ENCODE measurements at places on chromosomes 12 and 14. TPM values are rescaled to one million over a fixed set of nuclear protein-coding genes. Genes with fewer than 3 reads are reported as not detected.

The SYNDIG1L gene
- total RNA-seq = 0.26 TPM

The RPL10L gene
- total RNA-seq = not detected

DNA sequence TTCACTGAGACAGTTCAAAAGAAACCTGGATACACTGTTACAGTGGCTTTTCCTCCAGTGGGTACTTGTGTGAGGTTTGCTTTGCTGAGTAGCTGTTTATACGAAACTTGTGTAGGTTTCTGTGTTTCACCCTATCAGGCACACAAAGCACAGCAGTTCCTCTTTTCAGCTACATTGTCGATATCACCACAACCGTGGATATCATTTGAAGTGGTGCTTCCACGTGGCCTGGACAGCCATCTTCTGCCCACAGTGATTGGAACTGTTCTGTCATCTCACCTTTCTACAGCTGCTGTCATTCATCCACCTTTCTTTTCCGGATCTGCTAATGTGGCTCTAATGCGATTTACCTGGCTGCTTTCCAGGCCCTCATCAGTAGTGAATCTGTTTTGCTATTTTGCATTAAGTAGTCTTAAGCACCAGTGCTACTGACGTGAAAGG is 368.8 kb downstream of the SYT1 start:
- no peak for DNase-seq
- peaks cover 12% of the 10 kb centered on the region for H3K27me3 ChIP-seq
- no peaks in the 10 kb centered on the region for H3K36me3 ChIP-seq
- no peak overlapping the region for H3K27ac ChIP-seq
- H3K4me3 ChIP-seq = no peak overlapping the region

DNA sequence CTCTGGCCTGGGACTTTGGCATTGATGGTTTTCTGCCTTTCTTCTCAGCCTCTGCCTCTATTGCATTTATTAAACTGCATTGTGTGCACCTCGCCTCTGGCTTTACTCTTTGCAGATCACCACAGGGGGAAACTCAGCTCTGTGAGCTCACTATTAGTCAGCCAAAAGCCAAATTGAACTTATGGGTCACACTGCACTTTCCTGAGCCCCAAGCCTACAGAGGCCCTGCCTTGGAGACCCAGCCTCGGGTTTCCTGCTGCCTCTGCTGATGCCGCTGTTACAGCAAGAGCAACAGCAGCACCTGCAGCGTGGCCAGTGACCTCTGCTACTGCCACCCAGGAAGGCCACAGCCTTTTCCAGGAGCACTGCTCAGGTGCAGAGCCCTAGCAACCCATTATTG is 122.5 kb downstream of the DAD1 start:
- no peak overlapping the region for H3K4me3 ChIP-seq
- peaks cover 8% of the 10 kb centered on the region for H3K4me1 ChIP-seq
- H3K27ac ChIP-seq = no peak overlapping the region
- H3K27me3 ChIP-seq = no peaks in the 10 kb centered on the region
- H3K36me3 ChIP-seq = no peaks in the 10 kb centered on the region

GRCh38 chr14:71932229-71932981 is at the start of gene RGS6:
TSS of gene RGS6 (plus strand) at chr14:71932429.
- no peak for DNase-seq
- no peak within 1 kb of the TSS for H3K27ac ChIP-seq
- peak within 1 kb of the TSS; percentile 45 for H3K4me3 ChIP-seq
- peaks cover 44% of the 10 kb centered on the region for H3K27me3 ChIP-seq
- H3K36me3 ChIP-seq = no peaks in the 10 kb centered on the region

DNA sequence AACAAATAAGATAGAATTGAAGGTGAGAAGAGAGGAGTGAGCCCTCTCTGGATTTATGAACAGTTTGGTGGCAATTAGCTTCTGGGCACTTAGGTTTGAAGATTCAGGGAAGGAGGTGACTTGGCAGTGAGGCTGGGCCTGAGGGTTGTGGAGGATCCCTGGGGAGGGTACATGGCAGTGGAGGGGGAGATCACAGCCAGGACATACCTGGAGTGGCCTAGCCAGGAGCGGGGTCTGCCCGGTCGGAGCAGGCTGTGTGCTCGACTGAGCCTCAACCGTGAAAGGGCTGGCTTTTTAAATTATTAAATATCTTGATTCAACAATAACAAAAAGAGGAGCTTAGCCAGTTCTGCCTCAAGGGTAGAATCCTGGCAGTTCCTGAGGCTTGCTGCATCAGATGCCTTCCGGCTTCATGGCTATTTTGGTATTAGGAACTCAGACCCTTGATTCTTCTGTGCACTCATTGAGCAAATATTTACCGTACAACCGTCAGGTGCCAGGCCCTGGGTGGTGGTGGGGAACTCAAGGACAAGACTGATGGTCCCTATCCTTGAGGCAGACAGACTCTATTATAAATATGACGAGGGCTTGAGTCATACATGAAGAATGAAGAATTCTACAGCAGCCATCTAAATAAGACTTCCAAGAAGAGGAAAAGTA is 73.4 kb downstream of the SPTB start:
- H3K4me3 ChIP-seq = no peak overlapping the region
- H3K4me1 ChIP-seq = peaks cover 30% of the 10 kb centered on the region
- no peaks in the 10 kb centered on the region for H3K36me3 ChIP-seq
- no peaks in the 10 kb centered on the region for H3K27me3 ChIP-seq
- DNase-seq = no peak

- H3K4me1 ChIP-seq = peaks cover 6% of the 10 kb centered on the region
- no peaks in the 10 kb centered on the region for H3K27me3 ChIP-seq
- no peak overlapping the region for H3K27ac ChIP-seq
- DNase-seq = no peak
These were observed 150.6 kb upstream of the AEBP2 start for GRCh38 chr12:19288603-19289244.

- no peak overlapping the region for H3K27ac ChIP-seq
- H3K27me3 ChIP-seq = no peaks in the 10 kb centered on the region
- H3K4me1 ChIP-seq = peaks cover 9% of the 10 kb centered on the region
- peaks cover 29% of the 10 kb centered on the region for H3K36me3 ChIP-seq
- DNase-seq = no peak
These were observed 39.0 kb downstream of the DCAF4 start for GRCh38 chr14:72965249-72965648.

The GALNT16 gene
- total RNA-seq = 3.1 TPM

GRCh38 chr14:52871606-52872005 is 79.2 kb downstream of the FERMT2 start:
- H3K4me3 ChIP-seq = no peak overlapping the region
- no peaks in the 10 kb centered on the region for H3K27me3 ChIP-seq
- H3K36me3 ChIP-seq = peaks cover 39% of the 10 kb centered on the region
- H3K27ac ChIP-seq = peak overlapping the region; percentile 89
- DNase-seq = no peak

DNA sequence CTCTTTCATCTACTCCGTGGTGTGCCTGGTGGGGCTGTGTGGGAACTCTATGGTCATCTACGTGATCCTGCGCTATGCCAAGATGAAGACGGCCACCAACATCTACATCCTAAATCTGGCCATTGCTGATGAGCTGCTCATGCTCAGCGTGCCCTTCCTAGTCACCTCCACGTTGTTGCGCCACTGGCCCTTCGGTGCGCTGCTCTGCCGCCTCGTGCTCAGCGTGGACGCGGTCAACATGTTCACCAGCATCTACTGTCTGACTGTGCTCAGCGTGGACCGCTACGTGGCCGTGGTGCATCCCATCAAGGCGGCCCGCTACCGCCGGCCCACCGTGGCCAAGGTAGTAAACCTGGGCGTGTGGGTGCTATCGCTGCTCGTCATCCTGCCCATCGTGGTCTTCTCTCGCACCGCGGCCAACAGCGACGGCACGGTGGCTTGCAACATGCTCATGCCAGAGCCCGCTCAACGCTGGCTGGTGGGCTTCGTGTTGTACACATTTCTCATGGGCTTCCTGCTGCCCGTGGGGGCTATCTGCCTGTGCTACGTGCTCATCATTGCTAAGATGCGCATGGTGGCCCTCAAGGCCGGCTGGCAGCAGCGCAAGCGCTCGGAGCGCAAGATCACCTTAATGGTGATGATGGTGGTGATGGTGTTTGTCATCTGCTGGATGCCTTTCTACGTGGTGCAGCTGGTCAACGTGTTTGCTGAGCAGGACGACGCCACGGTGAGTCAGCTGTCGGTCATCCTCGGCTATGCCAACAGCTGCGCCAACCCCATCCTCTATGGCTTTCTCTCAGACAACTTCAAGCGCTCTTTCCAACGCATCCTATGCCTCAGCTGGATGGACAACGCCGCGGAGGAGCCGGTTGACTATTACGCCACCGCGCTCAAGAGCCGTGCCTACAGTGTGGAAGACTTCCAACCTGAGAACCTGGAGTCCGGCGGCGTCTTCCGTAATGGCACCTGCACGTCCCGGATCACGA is 2.2 kb downstream of the SSTR1 start:
- H3K27me3 ChIP-seq = peaks cover 54% of the 10 kb centered on the region
- H3K36me3 ChIP-seq = no peaks in the 10 kb centered on the region
- no peak overlapping the region for H3K27ac ChIP-seq
- H3K4me3 ChIP-seq = no peak overlapping the region
- no peaks in the 10 kb centered on the region for H3K4me1 ChIP-seq
- no peak for DNase-seq

The PTPRB gene
- 0.05 TPM for total RNA-seq

- no peaks in the 10 kb centered on the region for H3K36me3 ChIP-seq
- H3K27me3 ChIP-seq = peaks cover 38% of the 10 kb centered on the region
- no peak overlapping the region for H3K27ac ChIP-seq
These were observed 142.6 kb upstream of the CPSF6 start for GRCh38 chr12:69096669-69097335.

DNA sequence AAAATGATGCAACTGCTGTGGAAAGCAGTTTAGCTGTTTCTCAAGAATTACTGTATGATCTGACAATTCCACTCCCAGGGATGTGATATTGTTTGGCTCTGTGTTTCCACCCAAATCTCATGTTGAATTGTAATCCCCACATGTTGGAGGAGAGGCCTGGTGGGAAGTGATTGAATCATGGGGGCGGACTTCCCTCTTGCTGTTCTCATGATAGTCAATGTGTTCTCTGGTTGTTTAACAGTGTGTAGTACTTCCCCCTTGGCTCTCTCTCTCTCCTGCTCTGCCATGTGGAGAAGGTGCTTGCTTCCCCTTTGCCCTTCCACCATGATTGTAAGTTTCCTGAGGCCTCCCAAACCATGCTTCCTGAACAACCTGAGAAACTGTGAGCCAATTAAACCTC is 93.4 kb upstream of the CPM start:
- H3K27ac ChIP-seq = no peak overlapping the region
- DNase-seq = no peak
- H3K4me3 ChIP-seq = no peak overlapping the region
- H3K36me3 ChIP-seq = no peaks in the 10 kb centered on the region
- no peaks in the 10 kb centered on the region for H3K27me3 ChIP-seq

DNA sequence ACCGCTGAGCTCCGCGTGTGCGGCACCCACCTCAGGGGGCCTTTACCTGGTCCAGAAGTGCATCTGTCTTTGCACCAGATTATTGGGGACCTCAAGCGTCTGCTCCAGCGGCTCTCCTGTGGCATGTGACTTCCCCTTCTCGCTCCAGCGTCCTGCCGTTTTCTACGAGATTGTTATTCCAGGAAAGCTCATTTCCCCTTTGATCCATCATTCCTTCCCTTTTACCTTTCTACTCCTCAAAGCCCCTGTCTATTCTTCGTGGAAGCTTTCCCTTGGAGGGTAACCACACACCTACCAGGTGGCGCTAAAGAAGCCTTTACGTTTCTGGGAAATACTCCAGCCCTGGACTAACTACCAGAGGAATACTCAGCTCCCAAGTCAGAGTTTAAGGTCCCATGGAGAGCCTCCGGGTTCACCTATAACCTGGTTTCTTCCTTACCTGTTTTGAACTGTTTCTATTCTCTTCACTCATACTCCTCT is 1.5 kb downstream of the FKBP4 start:
- peaks cover 30% of the 10 kb centered on the region for H3K36me3 ChIP-seq
- peaks cover 10% of the 10 kb centered on the region for H3K4me1 ChIP-seq
- peak overlapping the region; percentile 83 for H3K4me3 ChIP-seq

- DNase-seq = no peak
- no peak overlapping the region for H3K27ac ChIP-seq
- no peaks in the 10 kb centered on the region for H3K27me3 ChIP-seq
- H3K36me3 ChIP-seq = no peaks in the 10 kb centered on the region
- peaks cover 13% of the 10 kb centered on the region for H3K4me1 ChIP-seq
These were observed 298.6 kb downstream of the AKAP6 start for GRCh38 chr14:32627545-32628298.

DNA sequence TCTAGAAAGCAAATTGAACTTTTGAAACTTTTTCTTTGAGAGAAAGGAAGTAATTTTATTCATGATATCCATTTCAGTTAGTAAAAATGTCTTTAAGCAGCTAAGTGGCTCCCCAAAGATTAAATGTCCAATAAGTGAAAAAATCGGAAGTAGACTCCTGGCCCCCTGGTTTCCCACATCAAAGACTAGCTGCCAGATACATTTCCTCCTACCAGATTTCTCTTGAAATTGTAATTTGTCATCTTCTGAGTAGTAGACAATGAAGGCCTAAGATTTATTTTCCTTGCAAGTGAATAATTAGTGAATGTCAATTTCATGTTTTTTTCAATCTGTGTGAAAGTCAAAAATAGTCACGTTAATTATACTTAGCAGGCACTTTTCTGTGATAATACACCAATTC is 321.9 kb downstream of the SYT1 start:
- peaks cover 4% of the 10 kb centered on the region for H3K4me1 ChIP-seq
- no peaks in the 10 kb centered on the region for H3K36me3 ChIP-seq
- no peak for DNase-seq
- H3K27ac ChIP-seq = no peak overlapping the region

- no peaks in the 10 kb centered on the region for H3K27me3 ChIP-seq
- DNase-seq = no peak
- peaks cover 1% of the 10 kb centered on the region for H3K36me3 ChIP-seq
- H3K4me3 ChIP-seq = peak overlapping the region; percentile 75
These were observed 10.6 kb downstream of the AHNAK2 start for GRCh38 chr14:104967386-104968152.

The ERP27 gene
- total RNA-seq = 0.70 TPM

The SBNO1 gene
- 36.0 TPM for total RNA-seq

The LBHD2 gene
- total RNA-seq = not detected

The CD163L1 gene
- total RNA-seq = 1.8 TPM

GRCh38 chr14:80278293-80279023 is 67.2 kb upstream of the DIO2 start:
- H3K4me3 ChIP-seq = no peak overlapping the region
- H3K4me1 ChIP-seq = peaks cover 10% of the 10 kb centered on the region
- H3K27me3 ChIP-seq = no peaks in the 10 kb centered on the region
- DNase-seq = no peak
- H3K27ac ChIP-seq = peak overlapping the region; percentile 31
- no peaks in the 10 kb centered on the region for H3K36me3 ChIP-seq

Measured in osteocyte (in vitro differentiated cells).